Esophagus squamous epithelium (tissue), 5 donors: ENCODE measurements at places on chromosomes 13 and 19.

DNA sequence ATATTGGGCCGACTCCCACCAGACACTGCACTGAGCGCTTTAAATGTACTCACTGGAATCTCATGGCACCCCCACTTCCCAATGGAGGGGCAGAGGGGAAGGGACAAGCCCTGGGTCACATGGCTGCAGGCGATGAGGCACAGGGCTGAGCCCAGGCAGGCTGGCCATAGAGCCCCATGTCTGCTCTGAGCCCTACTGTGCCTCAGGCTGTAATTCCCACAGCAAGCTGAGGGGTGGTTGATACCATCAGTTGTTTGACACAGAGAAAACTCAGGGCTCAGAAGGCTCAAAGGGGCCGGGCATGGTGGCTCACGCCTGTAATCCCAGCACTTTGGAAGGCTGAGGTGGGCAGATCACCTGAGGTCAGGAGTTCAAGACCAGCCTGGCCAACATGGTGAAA lies 25.1 kb downstream of the RFX1 start:
- no peak for DNase-seq

DNA sequence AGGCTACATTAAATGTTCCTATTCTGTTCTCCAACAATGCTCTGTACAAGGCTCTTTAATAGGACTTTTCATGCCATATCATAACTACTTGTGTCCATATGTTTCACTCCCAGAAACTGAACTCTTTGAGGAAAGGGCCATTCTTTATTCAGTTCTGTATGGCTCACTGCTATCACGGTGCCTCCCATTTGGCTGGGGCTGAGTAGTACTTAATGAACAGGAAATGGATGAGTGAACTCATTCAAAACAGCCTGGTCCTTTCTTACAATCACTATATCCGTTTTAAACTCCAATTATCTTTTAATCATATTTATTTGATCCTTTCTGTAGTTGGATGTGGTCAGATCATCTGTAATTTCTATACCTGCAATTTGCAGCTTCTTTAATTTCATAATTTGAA lies 410.6 kb downstream of the TBC1D4 start:
- no peak for DNase-seq

DNA sequence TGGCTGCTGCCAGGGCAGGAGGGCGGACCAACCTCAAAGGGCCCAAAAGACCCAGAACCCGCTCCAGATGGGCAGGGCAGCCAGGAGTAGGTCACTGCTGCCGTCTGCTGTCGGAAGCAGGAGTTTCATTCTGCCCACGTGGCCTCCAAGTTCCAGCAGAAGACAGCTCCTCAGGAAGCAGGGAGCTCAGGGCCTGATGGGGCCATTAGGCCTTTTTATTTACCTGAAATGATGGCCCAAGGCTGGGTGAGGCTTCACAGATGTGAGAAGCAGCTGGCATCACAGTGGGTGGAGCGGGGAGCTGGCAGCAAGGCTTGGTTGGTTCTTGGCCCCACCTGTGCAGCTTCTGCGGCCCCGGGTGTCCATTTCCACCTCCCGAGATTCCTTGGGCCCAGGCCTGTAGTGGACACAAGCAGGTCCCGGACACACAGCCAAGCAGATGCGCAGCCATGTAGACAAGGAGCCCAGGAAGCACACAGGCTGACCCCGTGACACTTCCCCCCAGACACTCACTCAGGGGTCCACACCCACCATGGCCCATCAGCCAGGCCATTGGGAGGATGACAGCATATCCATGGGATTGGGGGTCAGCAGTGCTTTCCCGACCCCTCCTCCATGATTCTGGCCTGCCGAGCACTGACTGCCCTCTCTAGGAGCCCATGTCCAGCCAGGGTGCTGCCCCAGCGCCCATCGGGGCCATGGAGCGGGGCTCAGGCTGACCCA lies 26.4 kb downstream of the C13orf46 start:
- DNase-seq: no peak

- DNase-seq: no peak
Measured at GRCh38 chr13:78852709-78853108, 193.8 kb upstream of the OBI1 start.

GRCh38 chr19:34432797-34433196 lies 4.6 kb downstream of the UBA2 start:
- no peak for DNase-seq

DNA sequence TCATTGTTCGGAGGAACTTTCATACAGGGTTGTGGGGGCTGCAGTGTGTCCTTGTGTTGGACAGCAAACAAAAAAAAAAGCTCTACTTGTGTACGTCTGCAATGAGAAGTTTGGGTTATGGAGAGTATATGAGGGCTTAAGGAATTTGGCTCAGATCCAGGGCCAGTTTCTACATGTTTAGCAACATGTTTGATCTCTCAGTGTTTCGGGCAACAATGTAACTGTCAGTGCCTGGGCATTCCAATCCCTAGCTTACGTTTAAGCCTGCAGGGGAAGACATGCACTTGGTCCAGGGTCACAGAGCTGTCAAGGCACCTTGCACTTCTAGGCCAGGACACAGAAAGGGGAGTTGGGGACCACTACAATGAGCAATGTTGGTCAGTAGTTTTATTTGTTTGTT lies 13.9 kb downstream of the ZNF543 start:
- no peak for DNase-seq

DNA sequence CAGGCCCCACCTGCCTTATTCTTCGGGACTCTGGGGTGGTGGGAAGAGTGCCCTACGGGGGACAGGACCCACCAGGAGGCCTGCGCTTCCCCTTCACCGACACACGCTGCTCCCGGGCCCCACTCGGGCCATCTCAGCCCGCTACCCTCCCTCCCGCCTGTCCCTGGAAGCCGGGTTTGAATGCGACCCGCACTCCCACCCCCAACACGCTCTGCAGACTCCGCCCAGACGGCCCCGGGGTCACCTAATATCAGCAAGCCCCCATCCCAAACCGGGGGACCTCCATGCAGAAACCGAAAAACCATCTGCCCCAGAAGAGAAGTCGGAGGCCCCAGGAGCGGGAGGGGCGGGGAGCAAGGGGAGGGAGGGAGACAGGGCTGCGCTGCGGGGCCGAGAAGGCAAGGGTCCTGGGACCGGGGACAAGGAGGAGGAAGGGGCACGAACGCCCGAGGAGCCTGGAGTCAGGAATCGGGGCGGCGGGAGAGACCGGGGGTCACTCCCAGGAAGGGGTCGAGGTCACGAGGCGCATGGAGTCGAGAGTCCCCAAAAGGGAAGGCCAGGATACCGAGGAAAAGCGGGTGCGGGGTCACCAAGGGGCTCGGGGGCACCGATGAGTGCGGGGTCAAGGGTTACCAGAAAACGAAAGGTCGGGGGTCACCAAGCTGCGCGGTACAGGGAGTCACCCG lies 766 bp downstream of the SBNO2 start:
- DNase-seq: no peak

DNA sequence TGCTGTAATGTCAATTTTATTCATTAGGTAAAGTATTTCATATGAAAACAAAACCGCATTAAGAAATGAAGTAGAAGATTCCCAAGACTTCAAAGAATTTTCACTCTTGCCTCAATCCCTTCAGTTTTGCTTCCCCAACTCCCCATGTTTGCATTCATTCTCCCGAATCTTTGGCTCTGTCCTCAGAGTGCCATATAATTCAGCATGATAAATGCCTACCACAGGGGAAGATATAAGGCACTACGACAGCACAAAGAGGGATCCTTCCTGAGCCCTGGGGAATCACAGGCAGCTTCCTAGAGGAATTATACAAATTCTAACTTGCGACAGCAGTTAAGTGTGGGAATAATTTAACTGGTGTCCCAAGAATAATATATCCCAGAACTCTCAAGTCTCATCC lies 68.5 kb downstream of the TSC22D1 start:
- no peak for DNase-seq
